Frontal cortex (tissue), 4 donors: ENCODE measurements at places on chromosomes 11 and 22.

- no peak for DNase-seq
These were observed 52.3 kb upstream of the OR5P2 start for GRCh38 chr11:7849018-7849417.

- DNase-seq = no peak
These were observed 48.8 kb downstream of the CWF19L2 start for GRCh38 chr11:107408762-107409211.

GRCh38 chr11:120884154-120885020, 139.5 kb upstream of the TBCEL start:
- no peak for DNase-seq

GRCh38 chr11:115471367-115471766, 32.8 kb downstream of the CADM1 start:
- DNase-seq = no peak

- no peak for DNase-seq
These were observed 34.0 kb downstream of the NXPE1 start for GRCh38 chr11:114525682-114526081.

DNA sequence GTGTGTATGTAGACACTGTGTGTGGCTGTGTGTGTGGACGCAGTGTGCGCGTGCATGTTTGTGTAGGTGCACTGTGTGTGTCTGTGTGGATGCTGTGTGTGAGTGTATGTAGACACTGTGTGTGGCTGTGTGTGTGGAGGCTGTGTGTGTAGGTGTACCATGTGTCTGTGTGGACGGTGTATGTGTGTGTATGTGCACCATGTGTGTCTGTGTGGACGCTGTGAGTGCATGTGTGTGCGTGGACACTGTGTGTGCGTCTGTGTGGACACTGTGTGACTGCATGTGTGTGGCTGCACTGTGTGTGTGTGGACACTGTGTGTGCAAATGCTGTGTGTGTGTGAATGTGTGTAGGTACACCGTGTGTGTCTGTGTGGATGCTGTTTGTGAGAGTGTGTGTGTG, 10.3 kb downstream of the TRPM5 start:
- DNase-seq = no peak

- DNase-seq = peak; percentile 60
These were observed 7.7 kb downstream of the LHFPL7 start for GRCh38 chr22:24938741-24939341.

GRCh38 chr11:117945047-117945810, 16.0 kb upstream of the TMPRSS13 start:
- DNase-seq = no peak

DNA sequence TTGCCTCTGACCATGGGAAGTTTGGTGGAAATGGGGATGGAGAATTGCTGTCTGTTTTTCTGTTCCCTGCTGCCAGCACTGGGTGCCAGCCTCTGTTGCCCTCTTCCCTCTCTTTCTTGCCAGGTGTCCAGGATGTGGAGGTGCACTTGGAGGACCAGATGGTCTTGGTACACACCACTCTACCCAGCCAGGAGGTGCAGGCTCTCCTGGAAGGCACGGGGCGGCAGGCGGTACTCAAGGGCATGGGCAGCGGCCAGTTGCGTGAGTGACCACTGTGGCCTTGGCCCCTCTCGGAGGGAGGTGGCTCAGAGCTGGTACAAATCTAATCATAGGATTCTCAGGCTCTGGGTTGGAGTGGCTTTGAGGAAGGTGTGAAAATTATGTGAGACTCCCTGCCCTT, 6.0 kb downstream of the CCS start:
- no peak for DNase-seq

DNA sequence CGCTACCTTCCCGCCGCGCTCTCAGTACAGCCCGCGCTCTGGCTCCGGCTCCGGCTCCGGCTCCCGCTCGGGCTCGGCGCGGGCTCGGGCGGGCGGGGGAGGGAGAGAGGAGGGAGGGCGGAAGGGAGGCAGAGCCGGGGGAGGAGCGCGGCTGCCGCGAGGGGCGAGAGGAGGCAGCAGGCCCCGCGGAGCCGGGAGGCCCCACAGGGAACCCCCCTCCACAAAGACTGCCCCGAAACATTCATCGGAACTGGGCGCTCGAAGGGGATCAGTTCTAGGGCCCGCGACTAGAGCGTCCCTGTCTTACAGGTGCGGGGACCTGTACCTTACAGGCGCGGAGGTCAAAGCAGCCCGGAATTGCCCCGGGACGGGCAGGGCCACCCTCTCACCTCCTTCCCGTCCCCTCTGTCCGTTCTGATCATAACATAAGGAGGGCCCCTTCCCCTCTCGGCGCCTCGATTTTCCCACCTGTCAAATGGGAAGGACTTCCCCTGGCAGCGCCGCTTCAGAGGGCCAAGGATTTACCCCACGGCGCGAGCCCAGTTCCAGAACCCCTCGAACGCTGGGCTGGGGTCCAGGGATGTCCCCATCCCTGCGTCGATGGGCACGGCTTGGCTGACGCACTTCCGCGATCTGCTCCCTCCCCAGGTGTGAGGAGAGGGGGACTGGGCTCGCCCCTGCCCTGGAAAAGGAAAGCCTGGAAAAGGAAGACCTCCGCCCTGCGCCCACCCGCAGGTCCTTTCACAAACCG, at the start of gene SHISA8:
Gene SHISA8 (minus strand): TSS at position 40 of the 751 bp plus-strand sequence. CDS start 407 bp downstream, outside the sequence.
- DNase-seq = peak; percentile 63

- no peak for DNase-seq
These were observed 28.5 kb downstream of the CD44 start for GRCh38 chr11:35167426-35167954.

DNA sequence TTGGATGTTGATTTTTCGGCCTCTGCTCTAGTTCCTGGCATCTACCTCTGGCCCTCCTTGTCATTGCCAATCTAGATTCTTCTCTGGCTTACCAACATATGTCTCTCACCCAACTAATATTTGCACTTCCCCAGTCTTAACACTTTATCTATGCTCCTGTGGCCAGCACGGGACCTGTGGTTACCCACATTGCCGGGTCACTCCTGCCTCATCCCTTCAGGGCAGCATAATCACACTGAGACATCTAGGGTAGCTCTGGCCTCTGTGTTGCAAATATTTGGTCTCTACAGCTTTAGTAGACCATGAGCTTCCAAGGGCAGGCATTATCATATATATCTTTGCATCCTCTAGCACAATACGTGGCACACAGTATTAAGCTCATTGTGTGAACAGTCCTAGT, 182.0 kb upstream of the ARHGAP20 start:
- no peak for DNase-seq

DNA sequence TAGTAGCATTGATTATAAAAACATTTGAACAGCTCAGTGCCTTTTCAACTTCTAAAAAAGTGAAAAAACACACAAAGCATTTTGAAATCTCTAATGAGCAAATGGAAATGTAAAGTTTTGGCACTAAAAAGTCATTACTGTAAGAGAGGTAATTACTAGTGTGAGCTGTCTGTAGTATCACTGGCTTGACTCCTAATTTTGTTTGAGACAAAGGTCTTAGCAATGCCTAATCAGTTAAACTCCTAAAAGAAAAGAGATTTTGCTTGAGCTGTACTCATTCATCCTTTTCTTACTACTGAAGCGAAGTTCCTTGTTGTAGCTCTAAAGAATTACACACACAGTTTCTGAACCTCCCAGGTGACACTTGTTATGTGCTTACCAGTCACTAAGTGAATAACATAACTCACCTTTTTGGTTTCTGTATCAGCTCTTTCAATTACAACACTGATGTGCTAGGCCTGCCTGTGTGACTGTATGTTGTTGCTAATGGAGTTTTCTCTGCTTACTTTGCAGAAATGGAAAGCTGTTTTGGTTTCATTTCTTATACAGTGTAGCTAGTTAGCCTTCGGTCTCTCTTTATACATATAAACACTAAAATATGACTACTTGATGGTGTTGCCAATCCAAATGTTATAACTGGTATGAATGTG, 924.4 kb upstream of the TENM4 start:
- DNase-seq = no peak

- DNase-seq = no peak
These were observed 1514.4 kb downstream of the BRD1 start for GRCh38 chr22:48313175-48313830.

- DNase-seq = no peak
These were observed 91.6 kb downstream of the CECR2 start for GRCh38 chr22:17460895-17461294.

GRCh38 chr11:116226731-116227130, 546.1 kb downstream of the BUD13 start:
- no peak for DNase-seq

DNA sequence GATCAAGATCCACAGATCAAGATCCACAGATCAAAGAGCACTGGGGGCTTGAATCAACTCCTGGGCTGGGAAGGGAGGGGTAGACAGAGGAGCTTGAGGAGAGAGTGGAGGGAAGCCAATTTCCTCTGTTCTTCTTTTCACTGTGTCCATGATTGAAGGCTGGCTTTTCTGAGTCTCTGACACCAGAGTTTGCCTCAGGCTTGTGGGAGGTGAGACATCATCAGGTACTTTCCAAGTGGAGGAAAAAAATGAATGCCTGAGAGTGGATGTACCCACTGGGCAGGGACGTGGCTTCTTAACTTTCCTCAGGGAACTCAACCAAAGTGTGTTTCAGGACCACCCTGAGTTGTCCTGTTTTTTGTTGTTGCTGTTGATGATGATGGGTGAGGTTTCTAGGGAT, 11.0 kb upstream of the HEPHL1 start:
- no peak for DNase-seq

- DNase-seq = no peak
These were observed 176.9 kb downstream of the NAV2 start for GRCh38 chr11:19889531-19889930.

- DNase-seq = no peak
These were observed 8.7 kb upstream of the PIWIL4 start for GRCh38 chr11:94558468-94558867.

DNA sequence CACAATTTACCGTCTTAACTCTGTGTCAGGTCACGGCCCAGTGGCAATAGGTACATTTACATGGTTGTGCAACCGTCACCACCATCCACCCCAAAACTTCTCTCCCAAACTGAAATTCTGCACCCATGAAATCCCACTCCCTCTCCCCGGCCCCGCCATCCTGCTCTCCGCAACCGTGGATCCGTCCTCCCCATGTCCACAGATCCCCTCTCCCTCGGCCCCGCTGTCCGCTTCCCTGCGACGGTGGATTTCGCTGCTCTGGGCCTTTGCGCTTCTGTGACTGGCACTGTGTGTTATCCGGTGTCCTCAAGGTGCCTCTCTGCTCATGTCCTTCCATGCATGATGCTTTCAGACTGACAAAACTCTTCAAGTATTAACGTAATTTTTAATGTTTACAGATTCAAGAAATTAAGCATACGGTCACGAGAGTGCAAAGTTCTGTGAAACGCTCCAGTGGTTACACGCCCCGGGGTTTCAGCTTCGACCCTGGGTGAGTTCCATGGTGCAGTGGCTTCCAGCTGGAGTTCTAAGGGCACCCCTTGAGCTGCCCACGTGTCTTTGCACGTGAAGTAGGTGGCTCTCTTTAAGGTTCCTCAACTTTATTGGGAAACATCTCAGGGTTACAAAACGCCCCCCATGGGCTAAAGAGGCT, 76.4 kb downstream of the KCNQ1 start:
- no peak for DNase-seq

DNA sequence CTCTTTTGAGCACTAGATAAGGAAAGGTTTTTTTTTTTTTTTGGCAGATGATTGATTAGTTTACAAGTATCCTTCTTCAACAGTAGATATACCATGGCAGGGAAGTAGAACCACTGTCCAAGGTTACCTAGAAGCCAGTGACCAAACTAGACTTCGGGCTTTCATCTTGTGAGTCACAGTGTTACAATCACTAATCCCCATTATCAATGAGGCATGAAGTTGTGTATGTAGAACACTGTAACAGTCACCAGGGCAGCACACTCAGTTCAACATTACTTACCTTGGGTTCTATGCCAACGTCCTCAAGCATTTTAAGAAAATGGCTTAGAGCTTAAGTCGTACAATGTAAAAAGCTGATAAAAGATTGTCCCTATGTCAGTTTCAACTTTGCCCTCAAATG, 430.9 kb downstream of the ETS1 start:
- DNase-seq = no peak

- DNase-seq = no peak
These were observed 88.5 kb upstream of the AKIP1 start for GRCh38 chr11:8822469-8822868.

- DNase-seq = no peak
These were observed 78.1 kb downstream of the TP53I11 start for GRCh38 chr11:44872556-44872955.

GRCh38 chr11:132142121-132142520, 771.7 kb downstream of the NTM start:
- no peak for DNase-seq

DNA sequence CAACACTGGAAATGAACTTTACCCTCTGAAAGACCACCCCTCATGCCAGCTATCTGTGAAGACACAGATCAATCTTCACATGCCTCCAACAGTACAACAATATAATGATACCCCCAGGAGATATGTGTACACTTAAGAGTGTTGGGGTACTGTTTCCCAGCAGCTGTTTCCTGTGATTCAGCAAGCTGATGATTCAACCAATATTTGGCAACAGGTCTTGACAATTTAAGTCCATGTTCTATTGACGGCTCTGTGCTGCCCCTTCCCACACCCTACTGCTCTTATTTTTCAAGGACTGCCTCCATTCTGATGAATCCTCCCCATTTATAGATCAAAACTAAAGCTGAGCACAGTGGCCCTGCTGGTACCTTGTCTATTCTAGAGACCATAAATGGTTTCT, 6.6 kb downstream of the SNX19 start:
- DNase-seq = no peak

GRCh38 chr22:31098632-31099110, 8.7 kb downstream of the SELENOM start:
- peak; percentile 51 for DNase-seq

- no peak for DNase-seq
These were observed 15.1 kb upstream of the LGR4 start for GRCh38 chr11:27487706-27488105.

DNA sequence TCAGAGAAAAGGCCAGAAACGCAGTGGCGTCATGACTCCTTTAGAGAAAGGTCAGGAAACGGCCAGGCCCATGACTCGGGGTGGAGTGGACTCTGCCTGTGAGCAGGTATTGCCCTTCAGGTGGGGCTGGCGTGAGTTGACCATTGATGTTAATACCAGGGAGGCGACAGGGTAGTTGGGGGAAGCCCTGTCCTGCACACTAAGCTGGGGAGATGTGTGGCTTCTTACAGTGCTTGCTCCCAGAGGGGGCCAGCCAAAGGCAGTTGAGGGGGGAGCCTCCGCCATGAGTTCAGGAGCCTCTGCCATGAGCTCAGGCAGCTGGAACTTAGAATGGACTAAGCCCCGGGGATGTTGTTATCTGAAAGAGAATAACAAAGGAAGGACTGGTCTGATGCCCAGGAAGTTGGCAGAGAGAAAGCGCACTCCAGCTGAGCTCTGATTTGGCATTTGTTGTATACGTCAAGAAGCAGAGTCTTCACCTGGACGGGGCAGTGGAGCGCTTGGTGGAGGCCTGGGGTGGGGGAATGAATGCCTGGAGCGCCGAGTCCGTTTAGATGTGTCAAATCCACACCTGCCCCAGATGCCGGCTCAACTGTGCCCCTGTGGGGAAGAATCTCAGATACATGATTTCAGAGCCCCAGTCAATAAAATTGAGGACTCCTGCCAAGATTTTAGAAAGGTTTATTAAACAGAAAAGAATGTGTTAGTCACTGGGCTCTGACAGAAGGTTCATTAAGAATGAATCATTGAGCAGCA, 222.5 kb downstream of the TBC1D22A start:
- DNase-seq = no peak
